ENCODE measurements at places on chromosomes 6 and 20. TPM values are rescaled to one million over a fixed set of nuclear protein-coding genes. Genes with fewer than 3 reads are reported as not detected.

DNA sequence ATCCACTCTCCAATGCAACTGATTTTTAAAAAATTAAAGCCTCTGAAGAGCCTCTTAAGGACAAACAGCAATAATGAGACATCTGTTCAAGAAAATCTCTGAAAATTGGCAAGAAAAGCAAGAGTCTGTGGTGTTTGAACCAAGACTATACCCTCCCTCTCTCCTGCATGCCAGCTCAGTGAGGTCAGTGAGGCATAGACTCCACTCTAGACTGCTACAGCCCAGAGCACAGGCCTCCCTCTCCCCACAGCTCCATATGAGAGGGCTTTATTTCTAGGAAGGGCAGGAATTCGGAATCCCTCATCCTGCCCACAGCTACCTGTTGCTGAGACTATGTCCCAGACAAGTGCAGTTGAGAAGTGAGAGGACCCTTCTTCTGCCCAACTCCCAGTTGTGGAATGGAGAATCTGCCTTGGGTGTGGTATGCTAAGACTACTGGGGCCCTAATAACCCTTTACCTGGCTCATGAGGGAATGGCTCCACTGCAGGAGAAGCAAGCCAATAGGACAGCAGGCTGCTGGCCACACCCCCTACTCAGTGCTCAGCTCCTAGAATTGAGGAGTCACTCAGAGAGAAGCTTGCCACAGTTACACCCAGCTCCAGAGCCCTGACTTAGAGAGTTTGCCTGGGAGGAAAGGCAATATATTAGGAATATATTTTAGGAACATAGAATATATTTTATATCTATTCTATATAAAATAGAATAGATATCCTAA lies 22.7 kb upstream of the HLA-DQA1 start:
- no peak for DNase-seq

DNA sequence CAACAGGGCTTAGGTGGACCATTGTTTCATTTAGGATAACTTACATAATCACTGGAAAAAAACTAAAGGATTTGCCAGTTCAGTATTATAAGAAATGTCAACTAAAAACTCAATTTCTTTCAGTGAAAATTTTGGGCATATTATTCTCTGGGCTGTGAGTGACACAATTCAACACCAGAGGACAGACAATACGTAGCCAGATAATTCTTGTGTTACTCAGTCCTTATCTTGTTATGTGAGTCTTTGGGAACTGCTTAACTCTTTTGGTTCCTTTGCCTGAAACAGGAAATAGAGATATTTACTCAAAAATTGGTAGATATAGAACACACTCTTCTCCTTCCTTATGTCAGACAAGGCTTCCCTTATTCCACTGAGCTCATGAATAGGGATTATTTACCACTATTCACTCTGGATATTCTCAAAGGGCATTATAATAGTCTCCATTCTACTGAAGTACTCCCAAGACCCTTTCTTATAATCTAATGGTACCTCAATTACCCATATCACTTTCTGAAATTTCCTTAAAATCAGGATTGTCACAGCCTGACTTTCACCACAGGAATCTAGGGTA lies 4.9 kb upstream of the BEND6 start:
- no peak for DNase-seq

GRCh38 chr6:146305092-146305491 lies 238.5 kb upstream of the RAB32 start:
- no peak for DNase-seq

DNA sequence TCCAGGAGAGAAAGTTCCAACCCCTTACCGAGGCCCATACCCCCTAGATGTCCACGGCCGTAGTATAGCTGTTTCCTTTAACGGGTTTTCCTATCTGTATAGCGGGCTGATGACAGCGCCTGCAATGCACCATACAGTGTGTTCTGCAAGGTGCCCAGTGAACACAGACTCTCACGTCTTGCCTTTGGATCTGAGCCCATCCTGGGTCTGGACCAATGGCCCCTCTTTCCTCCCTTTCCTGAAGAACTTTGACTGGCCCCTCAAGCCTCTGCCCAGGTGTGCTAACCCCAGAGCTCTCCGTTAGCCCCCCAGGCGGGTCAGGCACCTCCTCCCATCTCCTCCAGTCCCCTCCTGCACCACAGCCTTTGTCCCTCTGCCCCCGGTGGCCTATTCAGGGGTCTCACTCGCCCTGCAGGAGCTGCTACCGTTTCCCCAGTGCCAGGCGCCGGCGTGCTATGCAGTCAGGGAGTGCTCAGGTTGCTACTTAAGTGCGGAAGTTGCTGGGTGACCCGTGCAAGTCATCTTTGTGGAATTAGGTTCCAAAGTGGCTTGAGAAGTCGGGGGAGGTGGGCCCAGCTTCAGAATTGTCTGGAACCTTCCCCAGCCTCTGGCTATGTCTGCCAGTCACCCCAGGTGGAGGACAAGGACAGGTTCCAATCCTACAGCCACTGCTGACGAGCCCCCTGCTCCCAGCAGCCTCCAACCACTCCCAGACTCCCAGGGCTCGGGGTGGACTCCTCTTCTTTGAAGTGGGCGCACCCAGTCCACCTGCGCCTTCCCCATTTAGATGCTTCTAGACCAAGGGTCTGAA lies 35.0 kb upstream of the ZBP1 start:
- DNase-seq, result no peak

- no peak for DNase-seq
These were observed 484.9 kb downstream of the COL12A1 start for GRCh38 chr6:74720923-74721322.

GRCh38 chr6:16694781-16695578 lies 66.3 kb downstream of the ATXN1 start:
- no peak for DNase-seq

- DNase-seq, result no peak
These were observed 7.1 kb downstream of the TMEM74B start for GRCh38 chr20:1177680-1178079.

DNA sequence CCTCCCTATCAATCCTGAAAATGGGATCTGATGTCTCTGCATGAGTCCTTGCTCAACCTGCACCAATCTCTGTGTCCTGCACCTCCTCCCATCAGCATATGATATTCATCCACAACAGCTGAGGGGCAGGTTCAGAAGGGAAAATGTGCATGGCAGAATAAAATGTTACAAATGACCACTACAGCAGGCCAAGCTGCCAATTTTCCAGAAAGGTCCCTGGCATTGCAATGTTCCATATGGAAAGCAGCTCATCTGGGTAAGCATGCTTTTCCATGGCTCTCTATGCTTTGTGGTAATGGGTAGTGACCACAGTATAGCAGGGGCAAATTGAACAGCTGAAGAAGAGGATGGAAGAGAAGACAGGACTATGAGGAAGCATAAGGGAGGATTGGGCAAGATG lies 841.2 kb upstream of the FLRT3 start:
- DNase-seq, result no peak

GRCh38 chr6:122289762-122290539 lies 109.5 kb upstream of the HSF2 start:
- peak; percentile 14 for DNase-seq

Gene ZC3H12D
- polyA plus RNA-seq, result 0.20 TPM

Gene ZNF311
- polyA plus RNA-seq, result 6.7 TPM

Gene TOMM6
- polyA plus RNA-seq, result 252 TPM
